T47D (cell line): ENCODE measurements at places on chromosomes 13 and 19.

GRCh38 chr19:2317756-2318155 is 9.8 kb upstream of the LINGO3 start:
- DNase-seq, result no peak

DNA sequence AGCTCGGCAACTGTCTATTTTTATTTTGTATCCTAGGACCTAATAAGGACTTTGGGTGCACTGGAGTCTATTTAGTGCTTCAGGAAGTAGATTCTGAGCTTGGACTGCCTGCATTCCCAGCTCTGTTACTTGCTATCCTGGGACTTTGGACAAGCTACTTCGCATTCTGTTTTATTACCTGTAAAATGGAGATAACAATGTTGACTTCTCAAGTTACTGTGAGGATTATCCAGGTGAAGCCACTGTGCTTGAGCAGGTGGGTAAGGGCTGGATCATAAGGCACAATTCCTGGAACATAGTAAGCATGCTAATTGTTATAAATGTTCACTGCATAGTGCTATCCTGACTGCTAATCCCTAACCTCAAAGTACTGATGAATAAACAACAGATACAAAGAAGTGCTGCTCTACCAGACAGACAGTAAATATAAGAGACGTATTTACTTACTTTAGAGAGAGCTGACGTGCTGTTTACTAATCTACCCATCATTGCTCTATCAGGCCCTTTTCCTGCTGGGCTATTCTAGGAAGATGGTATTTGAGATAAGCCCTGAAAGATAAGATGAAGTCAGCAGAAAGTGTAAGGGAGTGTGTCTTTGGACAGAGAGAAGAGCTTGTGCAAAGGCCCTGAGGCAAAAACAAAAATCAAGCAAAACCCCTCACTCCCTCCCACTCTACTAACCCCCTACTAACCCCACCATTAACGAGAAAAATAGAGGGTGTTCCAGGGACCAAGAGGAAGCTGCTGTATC is 50.8 kb upstream of the FLT1 start:
- no peak for DNase-seq

DNA sequence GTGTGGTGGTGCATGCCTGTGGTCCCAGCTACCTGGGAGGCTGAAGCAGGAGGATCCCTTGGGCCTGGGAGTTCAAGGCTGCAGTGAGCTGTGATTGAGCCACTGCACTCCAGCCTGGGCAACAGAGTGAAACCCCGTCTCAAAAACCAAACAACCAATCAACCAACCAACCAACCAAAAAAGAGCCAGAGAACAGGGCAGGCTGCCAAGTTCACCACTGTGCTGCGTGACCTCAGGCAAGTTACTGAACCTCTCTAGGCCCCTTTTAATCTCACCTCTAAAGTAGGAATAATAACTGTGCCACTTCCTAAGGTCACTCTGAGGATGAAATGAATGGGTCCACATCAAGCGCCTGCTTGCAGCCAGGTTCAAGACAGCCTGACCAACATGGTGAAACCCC is 16.9 kb downstream of the TJP3 start:
- no peak for DNase-seq

DNA sequence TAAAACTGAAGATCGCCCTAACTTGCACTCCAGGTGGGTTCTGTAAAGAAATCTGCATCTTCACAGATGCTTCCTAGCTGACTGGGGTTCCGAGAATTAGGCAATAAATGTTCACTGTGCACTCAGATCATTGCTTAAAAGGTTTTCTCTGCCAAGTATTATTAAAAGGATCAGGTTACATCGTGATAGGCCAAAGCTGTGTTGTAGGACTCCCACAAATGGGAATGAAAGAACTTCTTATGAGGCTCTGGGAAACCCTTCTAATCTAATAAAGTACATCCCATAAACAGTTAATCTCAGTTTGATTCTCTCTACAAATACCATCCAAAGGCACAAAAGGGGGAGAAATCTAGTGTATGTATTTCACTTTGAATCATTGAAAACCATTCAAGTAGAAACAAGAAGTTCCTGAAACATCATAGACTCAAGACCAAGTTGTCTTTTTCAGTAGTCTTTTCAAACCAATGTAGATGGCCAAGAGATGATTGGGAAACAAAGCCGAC is 7.1 kb upstream of the POU4F1 start:
- no peak for DNase-seq

DNA sequence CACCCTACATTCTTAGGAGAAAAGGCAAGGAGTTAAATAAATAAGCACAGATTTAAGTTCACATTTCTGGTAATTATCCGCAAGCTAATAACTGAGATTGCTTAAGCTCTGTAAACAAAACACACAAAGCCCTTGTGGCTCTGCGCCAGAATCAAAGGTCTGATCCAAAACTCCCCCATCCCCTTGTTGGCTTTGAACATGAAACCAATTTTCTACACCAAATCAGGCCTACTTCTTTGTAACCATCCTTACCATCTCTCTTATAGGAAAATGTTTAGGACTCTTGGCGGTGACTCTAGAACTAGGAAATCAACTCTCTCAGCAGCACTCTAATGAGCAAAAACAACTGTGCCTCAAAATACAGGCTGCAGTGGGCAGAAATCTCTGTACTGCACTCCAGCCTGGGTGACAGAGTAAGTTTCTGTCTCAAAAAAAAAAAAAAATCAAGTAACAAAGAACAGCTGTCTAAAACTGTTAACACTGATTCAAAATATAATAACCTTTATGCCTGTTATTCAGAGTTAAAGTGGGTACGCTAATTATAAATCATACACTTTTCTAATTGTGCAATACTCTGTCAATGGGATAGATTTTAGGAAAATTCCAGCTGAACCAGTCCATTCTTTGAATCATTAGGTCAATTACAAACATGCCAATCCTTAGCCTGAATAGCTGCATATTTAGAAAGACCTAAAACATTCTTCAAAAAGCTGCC is 25.8 kb downstream of the ABCC4 start:
- no peak for DNase-seq

- no peak for DNase-seq
Observed at GRCh38 chr13:76499891-76500290, 386.3 kb downstream of the KCTD12 start.

DNA sequence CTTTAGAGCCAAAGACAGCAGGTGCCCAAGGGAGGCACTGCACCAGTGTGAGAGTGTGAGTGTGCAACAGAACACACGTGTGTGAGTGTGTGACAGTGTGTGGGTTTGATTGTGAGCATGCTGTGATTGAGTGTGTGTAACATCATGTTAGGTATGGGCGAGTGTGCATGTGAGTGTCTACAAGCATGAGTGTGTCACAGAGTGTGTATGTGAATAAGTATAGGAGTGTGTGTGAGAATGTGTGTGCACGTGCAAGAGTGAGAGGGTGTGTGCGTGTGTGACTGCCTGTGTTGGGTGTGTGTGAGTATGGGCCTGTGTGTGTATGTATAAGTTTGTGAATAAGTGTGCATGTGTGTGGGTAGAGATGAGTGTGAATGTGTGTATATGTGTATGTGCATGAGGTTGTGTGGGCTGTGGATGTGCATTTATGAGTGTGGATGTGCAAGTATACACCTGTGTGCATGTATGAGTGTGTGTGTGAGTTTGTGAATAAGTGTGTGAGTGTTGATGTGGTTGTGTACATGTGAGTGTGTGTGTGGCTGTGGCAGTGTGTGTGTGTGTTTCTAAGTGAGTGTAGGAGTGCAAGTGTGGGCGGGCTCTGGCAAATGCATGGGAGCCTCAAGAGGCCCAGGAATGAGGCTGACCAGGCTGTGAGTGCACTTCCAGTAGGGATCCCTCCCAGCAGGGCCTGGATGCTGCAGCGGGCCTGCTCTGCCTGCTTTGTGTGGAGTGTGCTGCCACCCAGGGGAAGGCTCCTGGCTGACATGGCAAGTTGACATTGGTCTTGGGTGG is 198.4 kb downstream of the COL4A1 start:
- peak; percentile 95 for DNase-seq

- DNase-seq, result no peak
Observed at GRCh38 chr13:31036731-31037695, 104.6 kb downstream of the TEX26 start.

DNA sequence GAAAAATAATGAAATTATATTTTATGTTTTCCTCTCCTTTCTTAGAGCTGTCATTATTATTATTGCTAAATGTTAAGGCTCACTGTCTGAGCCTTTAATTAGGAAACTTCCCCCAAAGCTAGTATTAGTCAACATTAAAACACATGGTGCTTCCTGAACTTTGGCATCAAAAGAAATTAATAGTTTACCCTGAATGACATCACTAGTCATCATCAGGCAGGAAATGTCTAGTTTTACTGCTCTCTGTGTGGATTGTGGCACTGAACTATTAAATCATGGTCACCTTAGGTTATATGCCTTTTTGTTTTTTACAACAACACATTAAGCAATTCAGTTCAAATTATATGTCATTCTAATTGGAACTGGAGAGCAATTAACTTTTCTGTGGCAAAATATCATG is 595.5 kb downstream of the SLITRK1 start:
- no peak for DNase-seq

DNA sequence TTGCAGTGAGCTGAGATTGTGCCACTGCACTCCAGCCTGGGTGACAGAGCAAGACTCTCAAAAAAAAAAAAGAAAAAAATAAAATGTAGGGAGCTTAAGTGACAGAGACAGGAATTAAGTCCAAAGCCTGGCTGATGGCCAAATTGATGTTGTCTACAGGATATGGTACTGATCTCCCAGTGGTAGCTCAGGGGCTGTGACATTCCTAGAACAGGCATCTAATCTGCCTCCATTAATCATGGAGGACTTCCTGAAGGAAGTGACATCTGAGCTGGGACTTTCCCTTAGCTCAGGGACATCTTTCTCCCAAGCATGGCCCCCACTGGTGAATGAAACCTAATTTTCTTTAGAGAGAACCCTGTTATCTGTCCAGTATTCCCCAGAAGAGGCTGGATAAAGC is 11.4 kb upstream of the EDDM13 start:
- no peak for DNase-seq

GRCh38 chr13:74114202-74114601 is 20.0 kb downstream of the KLF12 start:
- DNase-seq, result no peak

GRCh38 chr19:37466277-37466797 is 907 bp downstream of the ZNF569 start:
- DNase-seq, result no peak

- DNase-seq, result no peak
Observed at GRCh38 chr19:35029737-35030256, 473 bp upstream of the SCN1B start.

DNA sequence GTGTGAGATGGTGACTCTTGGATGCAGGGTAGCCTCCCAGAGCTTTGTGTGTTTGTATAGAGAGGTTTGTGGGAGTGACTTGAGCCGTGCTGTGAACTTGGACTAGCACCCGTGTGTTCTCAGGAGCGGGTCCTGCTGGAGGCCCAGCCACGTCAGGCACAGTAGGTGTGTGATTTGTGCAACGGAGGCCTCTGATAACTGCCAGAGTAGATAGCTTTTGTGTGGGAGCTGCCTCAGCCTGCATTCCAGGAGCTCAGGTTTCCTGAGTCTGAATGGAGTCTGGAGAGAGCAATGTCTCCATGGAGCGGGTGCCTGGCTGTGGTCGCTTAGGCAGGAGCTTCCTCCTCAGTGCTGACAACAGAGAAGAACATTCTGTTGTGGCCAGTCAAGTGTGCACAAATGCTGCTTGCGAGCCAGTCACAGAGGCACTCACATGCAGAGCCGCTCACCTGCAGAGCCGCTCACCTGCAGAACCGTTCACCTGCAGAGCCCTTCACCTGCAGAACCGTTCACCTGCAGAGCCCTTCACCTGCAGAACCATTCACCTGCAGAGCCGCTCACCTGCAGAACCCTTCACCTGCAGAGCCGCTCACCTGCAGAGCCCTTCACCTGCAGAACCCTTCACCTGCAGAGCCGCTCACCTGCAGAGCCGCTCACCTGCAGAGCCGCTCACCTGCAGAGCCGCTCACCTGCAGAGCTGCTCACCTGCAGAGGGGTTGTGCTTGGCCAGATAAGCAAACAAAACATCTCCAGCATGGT is 32.6 kb downstream of the TFDP1 start:
- no peak for DNase-seq

GRCh38 chr19:51000426-51000825 is 978 bp downstream of the KLK8 start:
- no peak for DNase-seq

DNA sequence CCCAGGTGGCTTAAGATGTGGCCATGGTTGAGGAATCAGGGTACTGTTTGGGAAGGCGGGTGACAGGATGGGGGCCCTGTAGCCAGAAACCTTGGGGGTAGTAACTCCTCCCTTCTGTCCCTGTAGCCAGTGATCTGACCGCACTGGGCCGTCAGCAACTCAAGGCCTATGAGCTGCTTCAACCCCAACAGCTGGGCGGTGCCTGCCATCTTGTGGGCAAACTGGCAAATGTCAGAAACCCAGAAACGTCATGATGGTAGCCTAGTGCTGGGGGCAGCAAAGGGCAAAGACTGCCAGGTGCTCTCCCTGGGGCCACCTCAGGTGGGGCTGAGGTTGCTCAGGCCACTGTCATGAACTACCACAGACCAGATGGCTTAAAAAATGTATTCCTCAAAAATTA is 3.5 kb downstream of the COPE start:
- no peak for DNase-seq

DNA sequence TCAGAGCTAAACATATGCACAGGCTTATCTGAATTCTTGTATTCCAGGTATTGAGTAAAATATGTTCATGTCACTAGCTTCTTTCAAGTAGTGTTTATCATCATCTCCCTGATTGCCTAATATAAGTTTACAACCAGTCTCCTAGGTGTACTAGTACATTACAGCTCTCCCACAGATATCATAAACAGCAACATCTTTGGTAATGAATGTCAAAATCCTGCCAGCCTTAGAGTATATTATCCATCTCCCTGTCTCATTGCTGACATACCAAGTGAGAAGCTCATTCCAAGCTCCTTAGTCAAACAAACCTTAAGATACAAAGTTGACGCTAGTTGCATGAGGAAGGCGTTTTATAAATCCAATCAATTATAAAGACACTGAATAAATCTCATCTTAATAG is 689.1 kb upstream of the GPC6 start:
- DNase-seq, result peak; percentile 5

- no peak for DNase-seq
Observed at GRCh38 chr19:45142726-45143110, 18.1 kb downstream of the NKPD1 start.

GRCh38 chr19:40178756-40179155 is 12.5 kb upstream of the MAP3K10 start:
- no peak for DNase-seq

GRCh38 chr13:36887758-36888521 is 32.1 kb downstream of the SMAD9 start:
- no peak for DNase-seq

- DNase-seq, result no peak
Observed at GRCh38 chr19:46409191-46409590, 4.2 kb downstream of the CCDC8 start.

GRCh38 chr19:13155472-13156359 is 5.5 kb downstream of the IER2 start:
- peak; percentile 44 for DNase-seq

GRCh38 chr19:49863935-49864320 is 3.4 kb downstream of the PNKP start:
- no peak for DNase-seq

DNA sequence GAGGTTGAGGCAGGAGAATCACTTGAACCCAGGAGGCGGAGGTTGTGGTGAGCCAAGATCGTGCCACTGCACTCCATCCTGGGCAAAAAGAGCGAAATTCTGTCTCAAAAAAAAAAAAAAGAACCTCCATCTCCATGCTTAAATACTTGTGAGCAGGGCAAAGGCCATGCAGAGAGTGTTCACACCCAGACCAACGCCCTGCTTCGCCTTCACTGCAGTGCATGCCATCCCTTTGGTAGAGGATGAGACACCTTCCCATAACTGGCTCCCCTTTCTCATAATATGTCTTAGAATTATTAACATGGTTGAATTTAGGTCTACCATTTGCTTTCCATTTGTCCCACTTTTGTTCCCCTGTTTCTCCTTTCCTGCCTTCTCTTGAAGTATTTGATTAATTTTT is 15.4 kb downstream of the BBC3 start:
- no peak for DNase-seq
